ENCODE measurements at places on chromosomes 1 and 21. TPM values are rescaled to one million over a fixed set of nuclear protein-coding genes. Genes with fewer than 3 reads are reported as not detected.

The DNAJC28 gene
- 2.2 TPM for total RNA-seq

The KIF17 gene
- total RNA-seq = 4.9 TPM

The OR2T29 gene
- not detected for total RNA-seq

The RGS8 gene
- not detected for total RNA-seq

The CTSE gene
- total RNA-seq = 1.6 TPM

The RRP1B gene
- total RNA-seq = 17.8 TPM

The USP21 gene
- 26.3 TPM for total RNA-seq

The LINGO4 gene
- total RNA-seq = 0.41 TPM

The TTC4 gene
- 18.0 TPM for total RNA-seq

The SLC30A10 gene
- total RNA-seq = not detected

The GAS5 gene
- total RNA-seq = 275 TPM

The NBL1 gene
- 141 TPM for total RNA-seq

The VWA1 gene
- total RNA-seq = 116 TPM

The METTL18 gene
- total RNA-seq = 8.7 TPM

The ARHGEF16 gene
- total RNA-seq = 39.3 TPM

The CADM3 gene
- 25.8 TPM for total RNA-seq

The S100A12 gene
- total RNA-seq = 1.3 TPM

The MYBPHL gene
- total RNA-seq = 0.19 TPM

The EPHA2 gene
- 34.2 TPM for total RNA-seq

The MTFR1L gene
- total RNA-seq = 66.6 TPM

The TEDDM1 gene
- not detected for total RNA-seq

The KCND3 gene
- 12.6 TPM for total RNA-seq

The SERTAD4 gene
- total RNA-seq = 9.2 TPM

The CDKN2C gene
- 12.5 TPM for total RNA-seq

The CLEC20A gene
- total RNA-seq = 0.47 TPM

The SGIP1 gene
- 11.2 TPM for total RNA-seq

The NCSTN gene
- 109 TPM for total RNA-seq

The TMOD4 gene
- total RNA-seq = 0.66 TPM

The KRTAP19-1 gene
- not detected for total RNA-seq

The KCNE1 gene
- 2.5 TPM for total RNA-seq

The AMPD1 gene
- 1.5 TPM for total RNA-seq

The PRELP gene
- total RNA-seq = 24.5 TPM

The BTBD8 gene
- 5.8 TPM for total RNA-seq

The CCDC18 gene
- total RNA-seq = 3.9 TPM

The CAPZA1 gene
- 98.7 TPM for total RNA-seq

The THEMIS2 gene
- total RNA-seq = 47.2 TPM

The CD52 gene
- total RNA-seq = 30.8 TPM

The DDX20 gene
- total RNA-seq = 9.6 TPM

The PRR9 gene
- total RNA-seq = not detected

The RPTN gene
- not detected for total RNA-seq

The OVAAL gene
- not detected for total RNA-seq

The RNF19B gene
- 30.8 TPM for total RNA-seq

The ARMH1 gene
- total RNA-seq = 3.9 TPM

The S100A7A gene
- not detected for total RNA-seq

The PRRX1 gene
- total RNA-seq = 8.1 TPM

The SPRR2E gene
- total RNA-seq = not detected
